ENCODE measurements at places on chromosomes 16 and 17. TPM values are rescaled to one million over a fixed set of nuclear protein-coding genes. Genes with fewer than 3 reads are reported as not detected.

- DNase-seq: no peak
- H3K4me1 ChIP-seq: peaks cover 40% of the 10 kb centered on the region
- H3K27me3 ChIP-seq: no peaks in the 10 kb centered on the region
- no peak overlapping the region for H3K4me3 ChIP-seq
Observed at GRCh38 chr16:1530883-1531637, 2.4 kb upstream of the TMEM204 start.

DNA sequence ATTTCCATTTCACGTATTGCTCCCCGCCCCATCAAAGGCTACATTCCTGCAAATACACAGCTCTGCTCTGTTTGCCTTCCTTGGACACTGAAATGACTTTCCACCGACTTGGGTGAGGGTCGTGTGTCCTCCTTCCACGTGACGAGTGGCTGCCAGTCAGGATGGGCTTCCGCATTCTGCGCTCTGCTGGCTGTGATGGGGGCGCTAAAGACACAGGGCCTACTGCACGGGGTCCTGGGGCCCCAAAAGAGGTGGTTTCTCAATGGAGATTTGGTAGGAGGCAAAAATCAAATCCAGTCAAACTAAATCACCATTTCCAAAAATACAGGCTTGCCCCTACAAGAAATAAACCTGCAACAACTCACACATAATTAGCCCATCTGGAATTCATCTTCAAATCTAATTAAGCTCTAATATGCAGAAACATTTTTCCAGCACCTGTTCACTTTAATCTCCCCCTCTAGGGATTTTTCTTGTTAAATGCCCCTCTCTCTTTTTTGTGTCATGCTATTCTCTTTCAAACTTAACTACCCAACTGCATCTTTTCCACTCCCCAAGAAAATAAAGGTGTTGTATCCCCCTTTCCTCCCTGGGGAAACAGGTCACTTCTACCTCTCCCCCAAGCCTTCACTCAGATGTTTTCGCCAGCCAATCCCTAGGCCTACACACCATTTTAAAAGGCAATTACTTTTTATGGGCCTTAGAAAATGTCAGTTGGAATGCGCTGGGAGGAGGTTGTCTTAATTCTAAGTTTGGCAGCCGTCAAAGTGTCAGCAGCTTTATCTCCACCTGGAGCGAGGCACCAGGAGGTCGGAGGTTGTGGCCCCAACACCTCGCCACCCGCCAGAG is 21.9 kb upstream of the FAAP100 start:
- no peak for DNase-seq
- H3K4me1 ChIP-seq: no peaks in the 10 kb centered on the region
- no peak overlapping the region for H3K27ac ChIP-seq
- peaks cover 41% of the 10 kb centered on the region for H3K36me3 ChIP-seq
- no peaks in the 10 kb centered on the region for H3K27me3 ChIP-seq
- H3K4me3 ChIP-seq: no peak overlapping the region

DNA sequence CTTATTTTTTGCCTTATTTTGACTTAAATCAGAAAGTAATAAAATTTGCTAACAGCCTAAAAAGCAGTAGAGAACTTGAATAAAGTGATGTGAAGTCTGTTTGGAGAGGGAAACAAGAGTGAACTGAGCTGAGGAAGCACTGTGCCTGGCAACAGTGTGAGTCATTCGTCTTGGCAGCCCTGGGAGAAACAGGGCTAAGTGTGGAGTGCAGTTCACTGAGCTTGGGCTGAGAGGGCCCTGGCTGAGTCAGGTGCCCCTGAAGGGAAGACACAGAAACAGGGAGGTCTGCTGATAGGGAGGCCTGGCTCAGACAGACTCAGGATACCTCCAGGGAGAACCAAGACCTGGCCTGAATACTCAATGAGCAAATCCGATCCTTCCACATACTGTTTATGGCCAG is 132.1 kb downstream of the HS3ST4 start:
- no peaks in the 10 kb centered on the region for H3K4me1 ChIP-seq
- H3K4me3 ChIP-seq: no peak overlapping the region
- no peaks in the 10 kb centered on the region for H3K27me3 ChIP-seq
- DNase-seq: no peak
- H3K36me3 ChIP-seq: no peaks in the 10 kb centered on the region
- H3K27ac ChIP-seq: no peak overlapping the region

Gene LPCAT2
- total RNA-seq: 0.37 TPM

GRCh38 chr17:81350320-81350890 is 44.9 kb upstream of the BAHCC1 start:
- H3K27me3 ChIP-seq: peaks cover 25% of the 10 kb centered on the region
- no peak overlapping the region for H3K27ac ChIP-seq
- no peak for DNase-seq
- H3K4me1 ChIP-seq: peaks cover 5% of the 10 kb centered on the region
- no peaks in the 10 kb centered on the region for H3K36me3 ChIP-seq

Gene BOLA2
- 10.9 TPM for total RNA-seq

GRCh38 chr16:31400191-31400590 is 7.1 kb downstream of the ITGAD start:
- H3K36me3 ChIP-seq: peaks cover 25% of the 10 kb centered on the region
- peak overlapping the region; percentile 16 for H3K4me3 ChIP-seq
- peak; percentile 75 for DNase-seq
- peaks cover 79% of the 10 kb centered on the region for H3K4me1 ChIP-seq

- H3K4me1 ChIP-seq: peaks cover 86% of the 10 kb centered on the region
- H3K4me3 ChIP-seq: peak overlapping the region; percentile 78
Observed at GRCh38 chr16:53456625-53457024, 22.4 kb downstream of the RBL2 start.

DNA sequence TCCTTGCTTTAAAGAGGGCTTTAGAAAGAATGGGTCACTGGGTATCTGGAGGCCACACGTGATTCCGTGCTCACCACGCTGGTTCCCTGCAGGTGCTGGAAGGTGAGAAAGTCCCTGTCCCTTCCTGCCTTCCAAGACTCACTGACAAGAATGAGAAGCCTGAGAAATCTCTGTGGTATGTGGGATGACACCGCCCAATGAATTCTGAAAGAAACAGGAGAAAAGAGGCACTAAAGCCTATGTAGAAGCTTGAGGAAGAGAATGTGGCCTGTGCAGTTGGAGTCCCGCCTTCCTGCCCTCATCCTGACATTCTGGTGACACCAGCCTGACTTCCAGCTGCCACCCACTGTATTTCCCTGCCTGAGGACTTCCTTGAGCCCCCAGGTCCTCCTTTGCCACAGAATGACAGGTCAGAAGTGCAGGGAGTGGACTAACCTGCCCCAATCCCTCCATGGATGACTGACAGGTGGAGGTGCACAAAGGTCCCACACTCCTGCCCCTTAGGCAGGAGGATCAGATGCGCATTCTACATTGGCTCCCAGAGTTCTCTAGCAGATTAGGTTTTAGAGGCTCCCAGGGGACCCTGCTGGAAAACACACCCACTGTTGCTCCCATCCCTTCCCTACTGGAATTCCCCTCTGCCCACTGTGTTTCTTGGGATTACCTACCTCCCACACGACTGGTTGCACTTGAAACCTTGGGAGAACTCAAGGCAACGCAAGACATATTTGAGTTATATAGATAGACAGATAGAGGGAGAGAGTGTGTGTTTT is 38.6 kb upstream of the TENT4B start:
- H3K4me1 ChIP-seq: peaks cover 3% of the 10 kb centered on the region

GRCh38 chr16:70432723-70433457 is 6.0 kb downstream of the ST3GAL2 start:
- DNase-seq: no peak
- H3K27ac ChIP-seq: peak overlapping the region; percentile 37
- peaks cover 65% of the 10 kb centered on the region for H3K4me1 ChIP-seq
- no peak overlapping the region for H3K4me3 ChIP-seq
- peaks cover 11% of the 10 kb centered on the region for H3K36me3 ChIP-seq
- no peaks in the 10 kb centered on the region for H3K27me3 ChIP-seq

- no peaks in the 10 kb centered on the region for H3K27me3 ChIP-seq
- H3K4me1 ChIP-seq: peaks cover 55% of the 10 kb centered on the region
- peak overlapping the region; percentile 92 for H3K27ac ChIP-seq
- peak overlapping the region; percentile 87 for H3K4me3 ChIP-seq
- peaks cover 33% of the 10 kb centered on the region for H3K36me3 ChIP-seq
Observed at GRCh38 chr16:2519711-2520080, 475 bp upstream of the AMDHD2 start.

DNA sequence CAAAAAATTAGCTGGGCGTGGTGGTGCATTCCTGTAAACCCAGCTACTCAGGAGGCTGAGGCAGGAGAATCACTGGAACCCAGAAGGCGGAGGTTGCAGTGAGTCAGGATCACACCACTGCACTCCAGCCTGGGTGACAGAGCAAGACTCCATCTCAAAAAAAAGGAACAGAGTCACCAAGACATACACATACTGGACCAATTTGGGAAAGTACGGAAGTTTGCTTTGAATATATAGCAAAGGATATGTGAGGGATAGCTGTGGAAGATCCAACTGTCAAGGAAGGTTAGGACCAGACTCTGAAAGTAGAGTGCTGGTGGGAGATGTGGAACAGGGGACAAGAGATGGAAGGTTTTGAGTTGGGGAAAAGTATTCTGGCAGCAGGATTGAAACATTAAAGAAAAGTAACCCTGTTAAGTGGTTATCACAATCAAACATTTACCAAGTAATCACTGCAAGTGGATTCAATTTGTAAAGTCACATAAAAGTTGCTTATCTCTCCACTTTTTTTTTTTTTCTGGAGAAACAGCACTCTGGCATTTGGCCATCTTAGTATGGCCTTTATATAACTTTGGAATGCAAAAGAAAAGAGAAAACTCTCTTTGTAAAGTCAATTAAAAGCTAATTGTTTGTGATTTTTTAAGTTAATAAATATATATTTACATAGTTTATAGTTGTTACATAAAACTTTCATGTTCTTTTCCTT is 259.4 kb upstream of the TBX2 start:
- H3K27ac ChIP-seq: no peak overlapping the region
- peaks cover 44% of the 10 kb centered on the region for H3K4me1 ChIP-seq
- H3K4me3 ChIP-seq: no peak overlapping the region

DNA sequence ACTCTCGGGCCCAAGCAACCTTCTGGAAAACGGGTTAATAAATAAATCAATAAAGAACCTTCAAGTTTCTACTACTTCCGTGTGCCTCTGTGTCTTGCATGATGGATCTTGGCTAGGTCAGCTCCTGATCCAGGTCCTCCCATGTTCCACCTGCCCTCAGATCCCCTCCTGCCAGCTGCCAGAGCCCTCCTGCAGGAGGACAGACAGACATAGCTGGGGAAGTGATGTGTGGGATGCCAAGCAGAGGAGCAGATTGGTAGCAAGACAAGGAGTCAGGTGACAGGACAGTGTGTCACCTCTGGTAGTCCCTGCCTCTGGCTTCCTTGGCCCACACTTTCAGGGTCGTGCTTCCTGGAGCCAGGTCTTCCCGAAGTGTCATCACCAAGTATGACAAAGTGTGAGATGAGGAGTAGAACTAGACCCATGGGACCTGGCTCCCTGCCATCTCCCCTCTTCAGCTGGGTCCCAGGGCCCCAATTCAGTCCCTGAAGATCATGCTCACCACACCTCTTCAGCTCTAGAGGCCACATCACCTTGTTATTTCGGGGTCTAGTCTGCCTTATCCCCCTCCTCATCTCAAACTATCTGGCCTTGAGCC is 1.0 kb upstream of the EPN3 start:
- H3K4me1 ChIP-seq: peaks cover 15% of the 10 kb centered on the region
- H3K4me3 ChIP-seq: no peak overlapping the region
- no peaks in the 10 kb centered on the region for H3K36me3 ChIP-seq
- H3K27me3 ChIP-seq: peaks cover 51% of the 10 kb centered on the region
- no peak overlapping the region for H3K27ac ChIP-seq

DNA sequence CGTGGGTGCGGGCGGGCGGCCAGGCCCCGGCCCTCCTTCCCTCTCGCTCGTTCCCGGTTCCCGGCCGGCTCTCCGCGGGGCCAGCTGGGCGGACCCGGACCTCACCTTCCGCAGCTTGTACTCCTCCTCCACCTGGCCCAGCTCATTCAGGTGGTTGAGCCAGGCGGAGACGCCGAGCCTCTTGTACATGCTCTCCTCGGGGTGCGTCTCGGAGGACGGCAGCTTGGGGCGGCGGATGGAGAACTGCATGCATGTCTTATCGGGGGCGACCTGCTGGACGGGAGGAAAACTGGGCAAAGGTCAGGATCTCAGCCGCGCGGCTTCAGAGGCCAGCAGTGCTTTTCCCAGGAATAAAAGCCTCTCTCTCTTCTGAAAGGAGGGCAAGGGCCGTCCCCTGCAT is 85.4 kb downstream of the TBC1D16 start:
- H3K4me3 ChIP-seq: no peak overlapping the region
- DNase-seq: no peak
- H3K4me1 ChIP-seq: no peaks in the 10 kb centered on the region
- H3K27ac ChIP-seq: no peak overlapping the region
- H3K27me3 ChIP-seq: no peaks in the 10 kb centered on the region

- H3K4me1 ChIP-seq: peaks cover 13% of the 10 kb centered on the region
- peaks cover 33% of the 10 kb centered on the region for H3K27me3 ChIP-seq
- peak; percentile 81 for DNase-seq
- no peaks in the 10 kb centered on the region for H3K36me3 ChIP-seq
- no peak within 1 kb of the TSS for H3K27ac ChIP-seq
Observed at GRCh38 chr16:74774223-74775139, at the start of gene FA2H. FA2H (minus strand) TSS chr16:74774820; CDS start chr16:74774755, 65 bp downstream.

Gene PPM1E
- total RNA-seq: not detected

Gene SOCS1
- 170 TPM for total RNA-seq

GRCh38 chr17:8384801-8385378 is 1.9 kb upstream of the RPL26 start:
- peaks cover 52% of the 10 kb centered on the region for H3K4me1 ChIP-seq
- H3K27me3 ChIP-seq: no peaks in the 10 kb centered on the region
- no peak for DNase-seq
- peaks cover 33% of the 10 kb centered on the region for H3K36me3 ChIP-seq

Gene WNT3
- total RNA-seq: not detected

Gene ZNF624
- total RNA-seq: 4.1 TPM

- no peak for DNase-seq
- no peaks in the 10 kb centered on the region for H3K36me3 ChIP-seq
- peaks cover 10% of the 10 kb centered on the region for H3K27me3 ChIP-seq
- H3K27ac ChIP-seq: no peak overlapping the region
Observed at GRCh38 chr17:78596871-78597764, 19.9 kb upstream of the DNAH17 start.

GRCh38 chr16:68040506-68041288 is 17.6 kb downstream of the DUS2 start:
- H3K27ac ChIP-seq: peak overlapping the region; percentile 69
- no peak overlapping the region for H3K4me3 ChIP-seq
- peaks cover 30% of the 10 kb centered on the region for H3K36me3 ChIP-seq
- H3K4me1 ChIP-seq: peaks cover 26% of the 10 kb centered on the region
- H3K27me3 ChIP-seq: no peaks in the 10 kb centered on the region

DNA sequence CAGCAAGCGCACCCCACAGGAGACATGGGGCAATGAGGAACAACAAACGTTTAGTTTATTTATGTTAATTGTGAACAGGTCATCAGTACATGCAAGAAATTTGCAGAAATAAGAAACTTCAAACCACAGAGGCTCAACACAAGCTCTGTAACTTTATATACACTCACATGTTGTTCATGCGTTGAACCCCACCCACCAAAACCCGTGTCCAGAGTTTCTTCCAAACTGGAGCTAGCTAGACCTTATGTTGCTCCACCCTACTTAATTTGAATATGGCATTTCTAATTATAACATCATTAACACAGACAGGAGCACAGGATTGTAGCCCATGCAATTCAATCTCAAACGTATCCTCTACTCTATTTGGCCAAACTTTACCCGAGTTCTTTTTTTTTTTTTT is 192.1 kb downstream of the ZNF18 start:
- DNase-seq: no peak
- H3K4me1 ChIP-seq: no peaks in the 10 kb centered on the region
- H3K4me3 ChIP-seq: no peak overlapping the region
- H3K27ac ChIP-seq: no peak overlapping the region

Gene CLEC18B
- 1.1 TPM for total RNA-seq
